AG09319 (cell line): ENCODE measurements at places on chromosomes 11 and 22.

DNA sequence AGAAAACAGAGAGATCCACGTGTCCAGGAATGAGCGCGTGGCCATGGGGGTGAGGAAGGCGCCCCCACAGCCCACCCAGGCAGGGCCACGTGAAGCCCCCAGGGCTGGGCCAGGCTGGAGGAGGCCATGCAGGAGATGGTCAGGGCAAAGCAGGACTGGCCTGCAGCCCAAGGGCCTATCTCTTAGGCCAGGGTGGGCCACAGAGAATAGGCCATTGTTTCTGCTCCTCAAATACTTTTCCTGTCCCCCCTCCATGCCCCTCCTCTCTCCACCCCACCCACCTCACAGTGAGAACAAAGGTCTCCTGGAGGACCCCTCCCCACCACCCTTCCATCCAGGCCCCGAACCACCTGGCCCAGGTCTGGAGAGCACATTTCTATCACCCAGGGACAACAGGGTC is 8.3 kb upstream of the CDC42EP1 start:
- DNase-seq, result no peak

GRCh38 chr11:114606003-114606801 is 10.6 kb upstream of the NXPE4 start:
- no peak for DNase-seq

DNA sequence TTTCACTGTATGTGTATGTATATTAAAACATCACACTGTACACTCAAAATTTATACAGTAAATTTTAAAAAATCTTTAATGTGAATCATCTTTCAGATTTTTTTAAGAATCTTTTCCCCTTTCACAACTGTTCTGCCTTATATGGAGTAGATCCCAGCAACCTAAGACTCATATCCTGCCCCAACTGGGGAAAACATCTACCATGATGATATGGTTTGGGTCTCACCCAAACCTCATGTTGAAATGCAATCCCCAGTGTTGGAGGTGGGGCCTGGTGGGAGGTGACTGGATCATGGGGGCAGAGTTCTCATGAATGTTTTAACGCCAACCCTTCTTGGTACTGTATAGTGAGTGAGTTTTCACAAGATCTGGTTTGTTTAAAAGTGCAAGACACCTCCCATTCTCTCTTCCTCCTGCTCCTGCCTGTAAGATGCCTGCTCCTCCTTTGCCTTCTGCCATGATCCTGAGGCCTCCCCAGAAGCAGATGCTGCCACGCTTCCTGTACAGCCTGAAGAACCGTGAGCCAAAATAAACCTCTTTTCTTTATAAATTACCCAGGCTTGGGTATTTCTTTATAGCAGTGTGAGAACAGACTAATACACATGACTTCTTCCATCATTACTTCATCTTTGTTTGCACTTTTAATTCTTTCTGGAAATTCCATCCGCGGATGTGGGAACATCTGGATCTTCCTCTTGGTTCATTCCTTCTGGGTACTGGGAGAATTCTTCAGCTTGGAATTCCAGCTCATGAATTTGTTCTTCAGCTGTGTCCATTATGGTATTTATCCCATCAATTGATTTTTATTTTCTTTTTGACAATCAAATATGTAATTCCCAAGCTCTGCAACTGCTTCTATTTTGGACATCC is 36.9 kb downstream of the LINC01488 start:
- DNase-seq, result no peak

DNA sequence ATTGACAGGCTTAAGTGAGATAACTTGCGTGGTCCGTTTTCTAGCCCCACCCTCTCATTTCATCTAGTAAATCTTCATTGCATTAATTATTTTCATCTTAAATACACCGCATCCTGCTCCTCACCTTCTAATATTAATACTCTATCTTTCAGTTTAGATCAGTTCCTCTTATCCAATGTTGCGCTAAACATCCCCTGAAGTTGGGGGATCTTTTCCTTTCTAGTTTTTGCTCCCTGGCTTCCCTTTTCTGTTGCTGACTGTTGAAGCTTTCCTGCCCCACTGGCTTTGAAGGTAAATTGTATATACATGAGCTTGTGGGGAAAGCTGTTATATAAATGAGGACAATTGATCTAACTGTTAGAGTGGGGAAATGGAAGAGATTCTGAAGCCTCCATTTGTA is 7.2 kb downstream of the CAT start:
- no peak for DNase-seq

DNA sequence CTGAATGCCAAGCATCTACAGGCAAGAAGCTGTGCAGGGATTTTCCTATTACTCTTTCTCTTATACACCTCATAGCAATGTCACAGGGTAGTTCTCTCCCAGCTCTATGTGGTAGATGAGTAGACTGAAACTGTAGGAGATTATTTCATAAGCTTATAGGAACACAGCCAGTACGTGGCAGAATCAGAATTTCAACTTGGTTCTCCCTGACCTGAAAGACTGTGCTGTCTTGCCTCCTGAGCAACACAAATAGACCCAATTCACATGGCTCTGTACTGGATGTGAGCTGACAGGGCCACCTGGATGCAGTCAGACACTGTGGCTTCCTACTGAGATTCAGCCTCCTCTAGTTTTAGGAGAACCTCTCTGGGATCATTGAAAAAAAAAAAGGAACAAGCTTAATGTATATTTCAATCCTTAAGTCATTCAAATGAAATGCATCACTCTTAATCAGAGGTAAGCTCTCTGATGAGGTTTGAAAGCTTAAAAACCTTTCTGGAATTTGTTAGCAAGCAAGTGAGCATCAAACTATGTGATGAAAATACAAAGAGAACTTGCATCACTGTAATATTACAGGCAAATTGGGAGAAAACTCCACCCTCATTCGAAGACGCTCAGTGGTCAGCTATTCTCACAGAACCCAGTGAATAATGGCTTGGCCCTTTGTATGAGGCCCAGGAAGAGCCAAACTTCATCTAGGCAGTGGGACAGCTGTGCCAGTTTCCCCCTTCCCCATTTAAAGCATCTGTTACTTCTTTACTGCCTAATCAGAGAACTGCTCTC is 1039.3 kb downstream of the NTM start:
- DNase-seq, result no peak

- no peak for DNase-seq
These were observed 1.2 kb downstream of the CNIH2 start for GRCh38 chr11:66279092-66279734.

DNA sequence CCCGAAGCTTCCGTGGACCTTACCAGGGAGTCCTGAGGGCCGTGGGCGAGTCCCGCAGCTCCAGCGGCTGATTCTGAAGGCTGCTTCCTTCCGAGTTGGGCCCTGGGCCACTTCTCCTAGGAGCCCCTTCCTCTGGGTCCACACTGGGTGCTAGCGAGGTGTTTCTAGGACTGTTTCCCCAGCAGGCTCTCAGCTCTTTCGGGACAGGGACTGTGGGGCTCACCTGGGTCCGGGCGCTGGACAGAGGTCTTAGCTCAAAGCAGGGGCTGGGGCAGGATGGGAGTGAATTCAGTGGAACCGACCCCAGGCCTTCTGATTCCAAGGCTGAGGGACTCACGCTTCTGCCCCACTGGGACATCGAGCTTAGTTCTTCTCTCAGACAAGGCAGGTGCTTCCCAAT is 29.3 kb upstream of the CSNK1E start:
- DNase-seq, result no peak

- DNase-seq, result no peak
These were observed 44.7 kb downstream of the DNAJC24 start for GRCh38 chr11:31414338-31414737.
